Lung (tissue), 17 donors: ENCODE measurements at places on chromosomes 13 and 19. TPM values are rescaled to one million over a fixed set of nuclear protein-coding genes. Genes with fewer than 3 reads are reported as not detected.

DNA sequence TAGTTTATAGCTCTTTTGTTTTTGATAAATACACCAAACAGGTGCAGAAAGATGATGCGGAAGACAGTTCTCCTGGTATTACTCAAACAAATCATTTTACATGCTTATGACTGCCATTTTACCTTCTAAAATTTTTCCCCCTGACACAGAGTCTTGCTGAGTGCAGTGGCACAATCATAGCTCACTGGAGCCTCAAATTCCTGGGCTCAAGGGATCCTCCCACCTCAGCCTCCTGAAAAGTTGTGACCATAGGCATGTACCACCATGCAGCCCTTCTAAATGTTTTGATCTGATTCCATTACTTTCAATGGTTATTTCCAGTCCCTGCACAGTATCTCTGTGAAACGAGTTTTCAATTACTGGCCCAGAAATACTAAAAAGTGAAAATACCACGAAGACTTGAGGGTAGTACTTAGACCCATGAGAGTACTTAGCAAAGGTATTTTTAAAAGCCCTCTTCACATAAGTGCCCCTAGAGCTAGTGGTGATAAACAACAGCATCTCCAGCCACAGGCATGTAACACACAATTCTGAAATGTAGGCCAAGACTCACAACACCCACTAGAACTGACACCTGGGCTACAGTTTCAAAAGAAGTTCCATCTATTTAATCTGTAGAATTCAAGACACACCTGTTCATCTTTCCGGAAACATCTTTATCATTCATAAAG lies 11.3 kb downstream of the HSPH1 start:
- DNase-seq, result peak; percentile 11
- H3K27me3 ChIP-seq, result no peaks in the 10 kb centered on the region

SOHLH2 gene
- 0.05 TPM for polyA plus RNA-seq

GRCh38 chr19:2616741-2617392 lies 85.6 kb downstream of the GNG7 start:
- H3K27me3 ChIP-seq, result no peaks in the 10 kb centered on the region
- H3K4me3 ChIP-seq, result no peak overlapping the region
- no peaks in the 10 kb centered on the region for H3K36me3 ChIP-seq
- H3K27ac ChIP-seq, result peak overlapping the region; percentile 35
- no peak for DNase-seq
- no peaks in the 10 kb centered on the region for H3K4me1 ChIP-seq

DNA sequence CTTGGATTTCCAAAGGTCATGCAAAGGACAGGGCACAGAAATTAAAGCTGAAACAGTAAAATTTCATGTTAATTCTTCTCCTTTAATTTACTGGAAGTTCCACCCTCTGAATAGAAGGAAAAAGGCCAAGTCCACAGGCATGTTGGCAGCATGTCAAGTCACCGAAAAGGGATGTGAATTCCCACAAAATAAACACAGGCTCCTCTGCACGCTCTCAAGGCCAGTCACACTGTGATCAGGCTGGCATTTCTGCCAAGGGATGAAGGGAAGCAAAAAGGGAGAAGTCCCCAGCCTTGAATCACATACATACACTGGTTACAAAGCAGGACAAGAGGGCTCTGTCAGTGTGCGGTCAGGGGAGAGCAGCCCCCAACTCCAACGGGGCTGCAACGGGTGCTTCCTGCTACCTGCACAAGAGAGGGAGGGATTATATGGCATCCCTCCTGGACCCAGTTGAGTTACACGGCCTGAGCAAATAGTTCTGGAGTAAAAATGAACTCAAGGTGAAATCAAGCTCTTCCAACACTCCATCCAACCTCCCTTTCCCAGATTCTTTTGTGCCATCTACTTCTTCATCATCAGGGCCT lies 6.9 kb downstream of the DCLK1 start:
- no peak overlapping the region for H3K4me3 ChIP-seq
- H3K27ac ChIP-seq, result no peak overlapping the region
- peaks cover under 1% of the 10 kb centered on the region for H3K27me3 ChIP-seq
- H3K36me3 ChIP-seq, result no peaks in the 10 kb centered on the region

GRCh38 chr19:35205733-35206323 lies 22.7 kb downstream of the FAM187B start:
- H3K27me3 ChIP-seq, result no peaks in the 10 kb centered on the region
- H3K36me3 ChIP-seq, result no peaks in the 10 kb centered on the region
- H3K4me1 ChIP-seq, result no peaks in the 10 kb centered on the region
- no peak overlapping the region for H3K4me3 ChIP-seq

FFAR3 gene
- 20.9 TPM for polyA plus RNA-seq
